Activated CD4-positive, alpha-beta T cell treated with anti-CD3 and anti-CD28 coated beads, Interleukin-2, amount 50 U/mL, for 24 hours (primary cell): ENCODE measurements at places on chromosomes 5 and 9.

GRCh38 chr5:93280518-93280917 lies 300.5 kb downstream of the NR2F1-AS1 start:
- no peak for DNase-seq

DNA sequence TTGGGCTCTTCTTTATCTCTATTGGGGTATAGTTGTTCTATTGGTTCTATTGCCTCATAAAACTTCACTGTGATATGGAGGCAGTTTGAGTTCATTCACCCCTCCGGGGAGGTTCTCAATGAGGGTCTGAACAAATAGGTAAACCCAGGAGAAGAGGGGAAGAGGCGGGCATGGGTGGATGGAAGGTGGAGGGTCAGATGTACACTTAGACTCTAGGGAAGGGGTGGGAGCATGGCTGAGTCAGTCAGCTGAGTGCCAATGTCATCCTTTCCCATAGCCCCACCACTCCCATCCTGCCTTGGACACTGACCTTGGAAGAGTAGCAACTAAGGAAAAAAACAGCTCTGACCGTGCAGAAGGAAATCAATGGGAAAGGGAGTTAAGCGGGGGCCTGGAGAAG lies 9.9 kb upstream of the FABP6 start:
- no peak for DNase-seq

- no peak for DNase-seq
Measured at GRCh38 chr9:34459356-34459755, 751 bp downstream of the DNAI1 start.

- no peak for DNase-seq
Measured at GRCh38 chr9:108162664-108163063, 673.1 kb upstream of the KLF4 start.

DNA sequence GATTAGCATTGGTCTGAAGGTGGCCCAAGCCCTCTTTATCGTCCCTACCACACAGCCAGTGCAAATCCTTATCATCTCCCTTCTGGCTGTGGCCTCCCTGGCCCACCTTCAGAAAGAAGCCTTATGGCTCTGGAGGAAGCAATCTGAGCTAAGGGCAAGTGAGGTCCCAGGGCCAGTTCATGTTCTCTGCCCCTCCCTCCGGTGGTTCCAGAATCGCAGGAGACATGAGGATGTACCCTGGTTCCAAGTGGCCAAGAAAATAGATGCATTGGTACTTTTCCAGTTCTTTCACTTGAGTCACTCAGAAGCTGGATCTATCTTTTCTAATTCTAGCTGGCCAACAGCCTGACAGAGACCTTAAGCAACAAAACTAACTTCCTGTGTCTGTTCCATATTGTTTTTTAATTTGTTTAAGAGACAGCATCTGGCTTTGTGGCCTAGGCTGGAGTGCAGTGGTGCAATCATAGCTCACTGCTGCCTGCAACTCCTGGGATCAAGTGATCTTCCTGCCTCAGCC lies 60.7 kb downstream of the LHFPL2 start:
- no peak for DNase-seq

GRCh38 chr5:118905196-118905595 lies 83.2 kb downstream of the DTWD2 start:
- DNase-seq = no peak

- no peak for DNase-seq
Measured at GRCh38 chr9:105047742-105048041, 119.7 kb upstream of the ABCA1 start.

- DNase-seq = no peak
Measured at GRCh38 chr5:1794901-1795290, 4.7 kb downstream of the MRPL36 start.

- DNase-seq = no peak
Measured at GRCh38 chr9:131092030-131092429, 4.3 kb upstream of the AIF1L start.

GRCh38 chr5:96852759-96853158 lies 23.5 kb upstream of the ERAP2 start:
- no peak for DNase-seq

- DNase-seq = no peak
Measured at GRCh38 chr9:118091226-118091625, 387.0 kb downstream of the TLR4 start.

DNA sequence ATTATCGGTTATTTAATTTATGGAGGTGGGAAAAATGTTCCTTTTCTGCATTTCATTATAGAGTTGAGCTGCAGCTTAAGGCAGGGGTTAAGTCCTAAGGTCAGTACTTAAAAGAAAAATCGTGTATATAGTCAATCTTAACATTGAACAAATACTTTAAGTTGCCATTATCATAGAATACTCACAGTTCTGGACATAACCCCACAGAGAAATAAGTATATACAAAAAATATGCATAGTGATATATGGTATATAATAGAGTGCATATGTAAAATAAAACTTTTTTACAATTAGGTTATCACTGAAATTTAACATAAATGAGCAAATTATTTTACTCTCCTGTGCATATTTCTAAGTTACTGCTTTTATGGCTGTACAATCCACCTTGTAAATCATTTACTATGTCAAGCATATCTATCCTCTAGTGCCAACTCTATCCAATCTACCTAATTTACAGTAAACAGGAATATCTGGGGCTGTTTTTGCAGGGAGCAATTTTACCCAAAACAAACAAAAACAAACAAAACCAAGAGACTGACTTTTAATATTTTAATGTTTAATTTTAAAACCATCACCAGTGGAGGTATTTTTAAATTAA lies 28.8 kb downstream of the TTC39B start:
- DNase-seq = no peak

- DNase-seq = no peak
Measured at GRCh38 chr5:76763136-76763535, 47.2 kb downstream of the F2R start.

GRCh38 chr5:16456103-16456832 lies 9.3 kb downstream of the ZNF622 start:
- DNase-seq = no peak

GRCh38 chr5:55343107-55343506 lies 35.3 kb downstream of the MTREX start:
- DNase-seq = no peak

DNA sequence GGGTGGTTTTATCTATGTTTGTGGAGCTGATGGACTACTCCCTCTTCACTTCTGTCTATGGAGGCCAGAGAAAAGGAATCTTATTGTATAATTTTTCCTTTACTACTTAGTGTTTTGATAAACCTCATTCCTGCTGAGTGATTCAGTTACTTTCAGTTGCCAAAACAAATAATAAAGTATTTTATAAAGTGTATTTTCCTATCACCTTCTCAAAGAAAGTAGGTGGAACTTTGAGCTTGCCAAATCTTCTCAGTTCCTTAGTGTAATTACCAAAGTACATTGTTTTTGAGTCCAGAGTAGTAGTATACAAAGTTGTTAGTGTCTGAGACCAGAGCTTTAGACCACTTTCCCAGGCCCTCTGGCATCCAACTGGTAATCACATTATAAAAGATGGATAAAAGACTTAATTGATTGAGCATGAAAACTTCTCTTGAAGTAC lies 13.5 kb downstream of the RABGAP1 start:
- no peak for DNase-seq

- no peak for DNase-seq
Measured at GRCh38 chr9:117574099-117574498, 130.1 kb upstream of the TLR4 start.

- DNase-seq = no peak
Measured at GRCh38 chr9:80375477-80375876, 803.7 kb downstream of the TLE4 start.
